Fibroblast of mammary gland (primary cell): ENCODE measurements at places on chromosomes 16 and 17.
A peak's percentile ranks its signal among the peaks of the same experiment; 100 is the strongest.

GRCh38 chr17:81453712-81454111 lies 58.5 kb downstream of the BAHCC1 start:
- DNase-seq: no peak

GRCh38 chr16:67694611-67695010 lies 24.5 kb downstream of the GFOD2 start:
- DNase-seq: no peak

DNA sequence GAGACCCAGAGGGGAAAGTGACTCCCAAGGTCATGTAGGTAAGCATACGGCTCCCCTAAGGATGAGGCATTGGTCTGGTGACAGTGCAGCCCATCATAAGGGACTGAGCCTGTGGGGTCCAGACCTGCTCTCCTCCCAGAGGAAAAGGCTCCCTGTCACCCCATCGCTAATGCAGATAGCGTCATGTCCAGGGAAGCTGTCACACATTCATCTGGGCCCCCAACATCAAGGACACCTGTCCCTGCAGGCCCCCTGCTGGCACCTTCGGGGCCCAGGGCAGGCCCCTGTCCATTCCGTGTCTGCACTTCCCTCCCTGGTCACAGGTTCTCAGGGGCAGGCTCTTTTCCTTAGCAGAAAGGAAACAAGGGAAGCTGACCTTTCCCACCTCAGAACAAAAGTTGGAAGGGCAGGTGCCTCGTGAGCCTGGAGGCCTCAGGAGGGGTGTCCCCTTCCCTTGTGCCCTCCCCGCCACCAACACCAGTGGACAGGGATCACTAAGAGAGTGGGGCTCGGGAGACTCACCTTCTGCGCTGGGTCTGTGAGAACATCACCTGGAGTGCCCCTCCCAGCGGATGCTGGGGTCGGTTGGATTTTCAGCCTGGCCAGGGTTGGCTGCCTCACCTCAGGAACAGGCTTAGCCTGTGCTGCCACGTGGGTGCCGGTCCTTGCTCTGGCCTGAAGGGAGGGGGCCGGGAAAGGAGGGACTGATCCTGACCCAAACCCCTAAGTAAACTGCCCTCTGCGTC lies 17.3 kb upstream of the LASP1NB start:
- no peak for DNase-seq

DNA sequence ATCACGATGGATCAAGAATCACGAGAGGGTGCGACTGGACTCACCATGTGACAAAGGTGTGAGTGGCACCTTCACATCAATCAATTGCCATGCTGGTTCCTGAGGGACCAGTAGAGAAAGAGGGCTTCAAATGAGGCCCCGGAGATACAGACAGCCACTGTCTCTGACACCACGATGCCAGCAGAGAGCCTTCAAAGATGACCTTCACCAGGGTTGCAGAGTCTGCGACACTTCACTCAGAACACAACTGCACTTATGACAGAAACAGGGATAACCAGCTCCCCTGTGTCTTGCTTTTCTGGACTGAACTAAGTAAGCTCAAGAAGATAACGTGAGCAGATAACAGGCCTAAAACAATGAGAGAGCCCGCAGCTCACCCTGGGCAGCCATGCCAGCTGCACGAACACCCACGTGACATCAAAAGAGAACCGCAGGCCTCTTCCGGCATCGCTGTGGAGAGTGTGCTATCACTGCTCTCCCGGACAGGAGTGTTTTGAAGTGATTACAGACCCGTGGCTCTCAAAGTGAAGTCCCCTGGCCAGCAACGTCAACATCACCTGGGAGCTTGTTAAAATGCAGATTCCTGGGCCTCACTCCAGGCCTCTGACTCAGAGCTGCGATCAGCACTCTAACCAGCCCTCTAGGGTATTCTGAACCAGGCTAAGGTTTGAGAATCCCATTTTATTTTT lies 36.4 kb downstream of the KLHDC4 start:
- DNase-seq: no peak

DNA sequence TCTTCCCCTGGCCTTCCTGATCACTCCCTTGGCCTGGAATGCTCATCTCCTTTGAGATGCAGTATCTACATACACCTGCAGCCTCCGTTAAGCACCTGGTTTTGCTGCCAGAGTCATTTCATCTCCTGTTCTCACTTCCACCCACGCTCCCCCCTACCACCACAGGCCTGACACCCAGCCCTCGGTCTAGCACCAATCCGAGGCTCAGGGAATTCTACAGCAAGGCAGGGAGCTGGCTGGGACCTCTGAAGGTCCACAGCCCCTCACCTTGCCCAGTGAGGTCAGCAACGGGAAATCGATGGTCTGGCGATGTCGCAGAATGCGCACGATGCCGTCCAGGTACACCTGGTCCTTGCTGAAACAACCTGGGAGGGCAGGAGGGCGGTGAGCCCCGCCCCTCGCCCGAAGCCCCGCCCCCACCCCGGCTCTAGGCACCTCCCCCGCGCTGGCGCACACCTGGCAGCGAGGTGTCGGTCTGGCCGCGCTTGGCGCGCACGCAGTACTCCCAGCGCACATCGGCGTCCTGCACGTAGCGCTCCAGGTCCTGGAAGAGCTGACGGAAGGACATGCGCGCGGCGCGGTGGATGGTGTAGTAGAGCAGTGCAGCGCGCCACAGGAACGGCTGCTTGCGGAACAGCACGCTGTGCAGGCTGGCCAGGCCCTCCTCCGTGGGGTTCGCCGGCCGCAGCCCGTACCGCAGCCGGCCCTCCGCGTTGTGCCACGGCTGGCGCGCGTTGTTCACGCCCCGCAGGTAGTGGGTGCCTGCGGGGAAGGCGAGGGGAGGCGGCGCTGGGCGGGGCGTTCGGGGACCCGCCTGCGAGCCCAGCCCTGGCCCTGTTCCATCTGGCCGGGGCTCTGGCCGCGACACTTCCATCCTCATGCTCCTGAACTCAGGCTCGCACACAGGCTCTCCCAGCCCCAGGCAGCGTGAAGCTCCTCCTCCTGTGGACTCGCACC lies 5.7 kb downstream of the MATCAP1 start:
- peak; percentile 51 for DNase-seq

DNA sequence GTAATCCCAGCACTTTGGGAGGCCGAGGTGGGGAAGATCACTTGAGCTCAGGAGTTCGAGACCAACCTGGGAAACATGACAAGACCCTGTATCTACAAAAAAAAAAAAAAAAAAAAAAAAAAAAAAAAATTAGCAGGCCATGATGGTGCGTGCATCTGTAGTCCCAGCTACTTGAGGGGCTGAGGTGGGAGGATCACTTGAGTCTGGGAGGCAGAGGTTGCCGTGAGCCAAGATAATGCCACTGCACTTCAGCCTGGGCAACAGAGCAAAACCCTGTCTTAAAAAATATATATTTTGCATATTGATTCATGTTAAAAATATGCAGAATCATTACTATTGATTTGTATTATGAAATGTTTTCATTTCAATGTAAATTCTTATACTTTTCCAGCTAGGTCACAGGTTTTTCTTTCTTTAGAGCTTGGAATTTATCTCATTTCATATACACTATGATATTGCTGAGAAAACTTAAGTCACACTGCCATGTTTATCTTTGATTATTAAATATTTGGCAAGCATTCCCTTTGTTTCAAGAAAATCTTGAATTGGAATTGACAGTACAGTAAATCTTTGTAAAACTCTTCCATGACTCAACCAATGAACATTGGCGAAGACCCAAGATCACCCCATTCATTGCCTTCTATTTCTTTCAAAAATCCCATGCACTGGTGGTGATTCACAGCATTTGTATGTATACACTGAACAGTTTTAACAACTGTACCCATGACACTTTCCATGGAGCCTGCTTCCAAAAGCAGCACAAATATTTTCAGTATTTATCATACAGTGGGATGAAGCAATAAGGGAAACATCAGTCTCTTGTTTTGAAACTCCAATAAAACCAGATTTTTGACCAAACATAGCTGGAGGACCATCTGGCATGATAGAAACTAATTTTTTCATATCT lies 83.5 kb upstream of the TNRC6A start:
- peak; percentile 100 for DNase-seq

GRCh38 chr17:57652811-57653210 lies 92.3 kb downstream of the CCDC182 start:
- no peak for DNase-seq
